ENCODE measurements at places on chromosomes 3 and 15.

DNA sequence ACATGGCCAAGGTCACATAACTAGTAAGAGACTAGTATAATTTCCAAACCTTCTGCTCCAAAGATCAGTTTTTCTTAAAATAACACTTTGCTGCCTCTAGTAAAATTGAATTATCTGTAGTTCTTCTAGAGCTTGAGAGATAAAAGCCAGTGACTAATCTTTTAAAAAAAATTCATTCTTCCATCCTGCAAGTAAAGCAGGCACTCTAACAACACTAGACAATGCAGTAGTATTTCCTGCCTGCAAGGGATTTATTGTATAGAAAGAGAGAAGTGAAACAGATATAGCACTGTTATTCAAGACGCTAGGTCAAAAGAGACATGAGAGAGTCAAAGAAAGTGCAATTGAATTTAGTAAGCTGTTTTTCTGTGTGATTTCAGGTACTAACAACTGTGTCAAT, 159.5 kb upstream of the TBC1D5 start:
- no peak for DNase-seq

DNA sequence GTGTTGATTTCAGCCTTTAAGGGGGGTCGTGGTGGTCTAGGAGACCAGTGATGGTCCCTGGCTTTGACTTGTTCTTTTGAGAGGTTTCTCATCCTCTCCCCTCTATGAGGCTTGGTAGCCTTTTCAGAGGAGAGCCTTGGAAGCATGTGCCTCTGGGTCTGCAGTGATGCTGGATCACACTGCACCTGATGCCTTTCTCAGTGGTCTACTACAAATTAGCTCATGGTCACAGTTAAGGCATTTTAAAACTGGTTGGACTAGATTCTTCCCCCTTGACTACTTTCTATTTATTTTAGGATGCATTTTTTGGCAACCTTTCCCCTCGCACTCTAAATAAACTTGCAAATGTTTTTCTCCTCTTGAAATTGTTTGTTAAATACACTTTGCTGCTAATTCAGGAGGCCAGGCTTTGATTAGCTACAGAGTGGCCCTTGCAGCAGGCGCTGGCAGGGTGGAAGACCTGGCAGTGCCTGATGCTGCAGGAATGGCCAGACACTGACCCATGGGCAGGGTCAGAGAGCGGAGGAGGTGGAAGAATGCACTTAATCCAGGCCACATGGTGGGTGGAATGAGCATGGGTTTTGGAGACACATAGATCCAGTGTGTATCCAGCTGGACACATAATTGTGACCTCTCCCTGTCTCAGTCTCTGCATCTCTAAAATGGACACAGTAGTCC, 318.8 kb upstream of the CTDSPL start:
- no peak for DNase-seq

- no peak for DNase-seq
Observed at GRCh38 chr15:70032509-70032908, 65.2 kb downstream of the TLE3 start.

DNA sequence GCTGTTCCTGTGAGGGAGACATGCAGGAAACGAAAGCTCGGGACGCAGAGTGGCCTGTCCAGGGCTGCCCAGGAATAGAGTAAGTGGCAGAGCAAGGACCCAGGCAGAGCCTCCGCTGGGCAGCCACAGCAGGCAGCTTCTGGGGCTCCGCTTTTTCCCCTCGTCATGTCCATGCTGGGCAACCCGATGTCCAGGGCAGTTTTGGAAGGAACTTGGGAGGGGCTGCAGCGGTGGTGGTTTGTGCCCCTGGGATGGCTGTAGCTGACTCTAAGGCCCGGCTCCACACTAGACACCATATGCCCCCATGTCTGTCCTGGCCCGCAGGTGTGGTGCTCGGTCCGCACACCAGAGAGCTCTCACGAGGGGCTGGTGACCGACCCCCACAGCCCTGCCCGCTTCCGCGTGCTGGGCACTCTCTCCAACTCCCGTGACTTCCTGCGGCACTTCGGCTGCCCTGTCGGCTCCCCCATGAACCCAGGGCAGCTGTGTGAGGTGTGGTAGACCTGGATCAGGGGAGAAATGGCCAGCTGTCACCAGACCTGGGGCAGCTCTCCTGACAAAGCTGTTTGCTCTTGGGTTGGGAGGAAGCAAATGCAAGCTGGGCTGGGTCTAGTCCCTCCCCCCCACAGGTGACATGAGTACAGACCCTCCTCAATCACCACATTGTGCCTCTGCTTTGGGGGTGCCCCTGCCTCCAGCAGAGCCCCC, 7.1 kb upstream of the PSMD2 start:
- no peak for DNase-seq

GRCh38 chr3:7876741-7877297, 624.8 kb upstream of the LMCD1 start:
- no peak for DNase-seq

DNA sequence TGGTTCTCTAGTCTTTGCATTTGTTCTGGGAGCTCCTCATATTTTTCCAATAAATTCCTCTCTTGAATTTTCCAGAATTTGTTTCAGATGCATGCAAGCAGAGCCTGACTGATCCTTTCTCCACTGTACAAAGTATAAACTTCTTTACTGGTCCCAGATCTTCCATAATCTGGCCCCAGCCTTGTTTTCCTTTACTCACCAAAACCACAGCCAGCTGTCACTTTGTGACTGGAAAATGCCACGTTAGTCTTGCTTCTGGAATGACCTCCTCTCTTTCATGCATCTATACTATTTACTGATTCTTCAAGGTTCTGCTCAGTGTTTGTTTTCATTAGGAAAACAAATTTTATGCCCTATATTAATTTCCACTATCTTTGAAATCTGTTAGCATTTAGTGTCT, 60.4 kb upstream of the SPPL2A start:
- DNase-seq, result no peak

GRCh38 chr3:158748237-158748828, 16.1 kb upstream of the RARRES1 start:
- DNase-seq, result no peak

DNA sequence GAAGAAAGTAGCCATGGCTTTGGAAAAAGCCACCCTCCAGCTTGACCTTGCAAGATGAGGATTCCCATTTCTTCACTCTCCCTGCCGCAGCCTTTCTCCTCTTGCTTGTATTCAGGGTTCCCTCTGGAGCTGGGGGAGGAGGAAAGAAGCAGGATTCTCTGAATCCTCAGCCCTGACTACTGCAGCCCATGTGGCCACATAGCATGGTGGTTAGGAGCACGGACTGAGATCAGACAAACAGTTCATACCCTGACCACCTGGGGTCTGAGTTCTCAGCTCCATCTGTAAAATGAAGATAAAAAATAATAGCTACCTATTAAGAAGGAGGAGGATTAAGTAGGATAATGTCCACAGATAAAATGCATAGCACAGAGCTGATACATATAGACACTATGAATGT, 72.3 kb downstream of the NMD3 start:
- DNase-seq, result no peak

DNA sequence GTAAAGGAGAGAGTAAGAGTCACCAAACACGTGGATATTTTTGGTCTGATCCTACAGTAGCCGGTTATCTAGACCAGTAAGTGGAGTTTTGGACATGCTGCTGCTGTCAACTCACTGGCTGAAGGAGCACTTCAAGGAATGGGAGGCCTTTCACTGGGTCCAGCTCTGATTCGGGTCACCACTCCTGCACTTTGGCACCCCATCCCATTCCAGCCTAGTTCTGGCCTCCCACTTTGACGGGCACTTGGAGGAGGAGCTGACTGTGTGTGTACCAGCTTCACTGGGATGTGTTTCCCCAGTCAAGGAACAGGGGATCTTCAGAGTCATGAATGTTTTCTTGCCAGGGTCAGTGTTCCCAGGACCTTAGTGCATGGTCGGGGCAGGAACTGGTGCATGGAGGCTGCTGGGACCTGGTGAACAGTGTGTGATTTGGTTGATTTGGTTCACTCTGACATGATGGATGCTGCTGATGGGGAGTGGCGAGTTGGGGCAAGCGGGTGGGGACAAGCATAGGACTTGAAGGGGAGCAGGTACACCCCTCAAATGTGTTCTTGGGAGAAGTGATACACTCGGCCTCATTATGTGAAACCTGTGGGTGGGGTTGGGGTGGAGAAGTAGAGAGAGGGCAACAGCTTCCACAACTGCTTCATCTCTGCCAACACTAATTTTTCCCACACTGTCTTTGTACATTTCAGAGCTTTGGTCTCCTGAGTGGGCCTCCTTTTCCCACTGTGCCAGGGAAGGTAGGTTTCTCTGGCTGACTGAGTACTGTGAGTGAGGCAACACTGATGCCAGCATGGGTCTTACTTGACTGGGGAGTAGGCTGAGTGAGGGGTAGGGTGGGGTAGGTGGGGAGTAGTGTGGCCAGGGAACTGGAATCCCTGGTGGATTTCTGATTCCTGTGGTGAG, 64.0 kb downstream of the RGMA start:
- DNase-seq, result no peak

DNA sequence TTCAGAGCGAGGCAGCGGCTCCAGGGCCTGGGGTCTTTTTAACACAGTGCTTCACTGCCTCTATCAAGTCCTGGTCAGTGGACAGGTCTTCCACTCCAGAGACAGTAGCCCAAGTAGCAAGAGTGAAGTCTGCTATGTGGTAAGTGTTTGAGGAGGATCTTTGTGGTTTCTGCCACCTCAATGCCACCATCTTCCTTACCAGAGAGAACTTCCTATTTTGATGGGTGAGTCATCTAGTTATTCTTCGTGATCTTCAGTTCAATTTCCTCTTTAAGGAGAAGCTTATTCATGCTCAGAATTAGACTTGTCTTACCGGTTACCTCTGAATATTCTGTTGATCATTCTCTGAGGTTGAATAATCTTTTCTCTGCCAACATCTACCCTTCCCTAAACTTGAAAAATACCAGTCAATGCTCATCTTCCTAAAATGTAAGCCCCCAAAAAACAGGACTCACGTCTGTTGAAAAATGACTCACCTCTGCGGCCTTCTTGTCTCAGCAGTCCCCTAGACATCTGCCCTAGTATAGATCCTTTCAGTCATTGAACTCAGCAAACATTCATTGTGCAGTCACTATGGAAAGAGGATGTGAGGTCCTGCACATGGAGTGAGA, 32.2 kb upstream of the BCL6 start:
- DNase-seq, result no peak

GRCh38 chr15:25208735-25209134, 230.1 kb downstream of the UBE3A start:
- DNase-seq, result no peak

DNA sequence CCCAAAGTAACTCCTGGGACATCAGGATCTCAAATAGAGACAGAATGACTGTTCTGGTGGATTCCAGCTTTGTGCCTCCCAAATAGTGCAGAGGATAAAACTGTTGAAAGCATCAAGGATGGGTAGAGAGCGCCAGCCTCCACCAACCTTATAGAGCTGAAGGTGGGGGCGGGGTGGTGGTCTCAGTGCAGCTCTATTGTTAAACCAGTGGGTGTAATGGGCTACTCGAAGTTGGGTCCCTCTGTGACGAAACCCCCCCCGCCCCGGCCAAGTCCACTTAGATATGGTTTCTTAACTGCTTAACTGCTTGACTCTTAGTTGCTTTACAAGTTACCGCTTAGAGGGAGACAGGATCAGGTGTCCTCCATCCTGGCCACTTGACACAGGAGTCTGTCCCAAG, 22.7 kb downstream of the DHX30 start:
- DNase-seq, result no peak

DNA sequence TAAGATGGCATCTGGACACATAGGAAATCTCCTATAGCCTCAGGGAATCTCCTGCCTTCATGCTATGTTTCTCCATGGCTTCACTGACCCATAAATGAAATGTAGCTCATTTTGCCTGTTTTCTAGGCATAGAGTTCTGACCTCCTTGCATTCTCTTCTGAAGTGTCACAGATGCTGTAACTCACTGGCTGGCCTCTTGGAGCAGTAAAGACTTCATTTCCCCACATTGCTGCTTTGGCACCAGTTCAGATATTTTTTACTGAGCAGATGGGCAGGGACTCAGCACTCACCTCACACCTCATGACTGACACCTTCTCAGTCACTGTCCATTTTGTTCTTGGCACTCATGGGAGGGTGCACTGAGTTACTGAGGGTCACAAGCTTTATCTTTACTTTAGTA, 286.7 kb upstream of the TGFBR2 start:
- no peak for DNase-seq

DNA sequence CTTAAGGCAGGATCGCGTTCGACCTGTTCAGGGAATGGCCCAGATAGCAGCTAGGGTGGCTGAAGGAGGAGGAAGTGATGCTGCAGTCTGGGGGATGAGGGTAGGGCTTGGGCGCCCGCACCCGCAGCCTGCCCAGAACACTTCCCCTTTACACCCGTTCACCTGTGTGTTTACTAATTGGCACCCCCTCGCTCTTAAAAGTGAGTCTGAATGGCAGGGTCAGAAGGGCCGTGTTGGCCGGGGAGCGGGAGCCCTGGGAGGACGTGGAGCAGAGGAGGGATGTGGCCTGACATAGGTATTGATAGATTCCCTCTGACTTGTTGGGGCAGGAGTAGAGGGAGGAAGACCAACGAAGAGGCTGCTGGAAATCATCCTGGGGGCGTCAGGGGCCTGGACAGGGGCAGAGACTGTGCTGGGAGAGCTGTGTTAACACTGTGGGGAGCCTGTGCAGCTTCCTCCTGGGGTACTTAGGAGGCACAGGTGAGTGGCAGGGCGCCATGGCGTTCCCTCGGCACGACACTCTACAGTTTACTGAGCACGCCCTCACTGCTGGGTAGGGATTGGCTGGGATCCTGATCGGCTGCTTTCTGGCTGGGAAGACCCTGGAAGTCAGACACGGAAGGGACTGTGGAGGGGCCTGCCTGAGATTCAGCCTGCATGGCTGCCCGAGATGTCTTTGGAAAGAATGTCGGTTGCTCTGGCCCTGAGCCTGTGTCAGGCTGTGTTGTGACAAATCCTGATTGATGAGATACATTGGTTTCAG, 51.7 kb downstream of the SLC6A6 start:
- no peak for DNase-seq

DNA sequence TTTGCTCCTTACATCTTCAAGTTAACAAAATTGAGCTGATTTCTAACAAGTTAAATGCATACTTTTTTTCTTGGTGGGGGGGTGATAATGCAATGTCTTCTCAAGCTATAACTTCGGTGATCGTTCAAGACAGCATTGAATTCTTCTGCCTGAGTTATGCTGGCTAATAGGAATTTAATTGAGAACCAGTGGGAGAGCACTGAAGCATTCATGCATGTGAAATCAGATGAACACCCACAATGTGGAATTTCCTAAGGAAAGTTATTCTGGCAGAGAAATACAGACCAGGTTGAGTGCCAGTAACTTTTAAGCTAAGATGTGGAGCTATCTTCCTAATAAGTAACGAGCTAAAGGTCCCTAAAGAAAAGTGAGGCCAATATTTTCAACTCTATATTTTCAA, 3.0 kb downstream of the SPATA16 start:
- no peak for DNase-seq

GRCh38 chr3:110758208-110758607, 313.4 kb upstream of the NECTIN3 start:
- DNase-seq, result no peak

- DNase-seq, result no peak
Observed at GRCh38 chr15:80861731-80862170, 82.6 kb downstream of the CEMIP start.

- no peak for DNase-seq
Observed at GRCh38 chr3:145943952-145944351, 217.0 kb downstream of the PLOD2 start.
